ENCODE measurements at places on chromosomes 7 and 10. TPM values are rescaled to one million over a fixed set of nuclear protein-coding genes. Genes with fewer than 3 reads are reported as not detected.
A peak's percentile ranks its signal among the peaks of the same experiment; 100 is the strongest.

- DNase-seq, result no peak
- no peak overlapping the region for H3K27ac ChIP-seq
- H3K4me1 ChIP-seq, result peaks cover 14% of the 10 kb centered on the region
- no peak overlapping the region for H3K4me3 ChIP-seq
- no peaks in the 10 kb centered on the region for H3K27me3 ChIP-seq
These were observed 48.6 kb downstream of the MCU start for GRCh38 chr10:72740528-72740927.

GRCh38 chr10:37813763-37814162, 43.6 kb downstream of the ZNF248 start:
- H3K4me1 ChIP-seq, result no peaks in the 10 kb centered on the region
- no peak overlapping the region for H3K4me3 ChIP-seq
- no peaks in the 10 kb centered on the region for H3K27me3 ChIP-seq
- H3K27ac ChIP-seq, result no peak overlapping the region

DNA sequence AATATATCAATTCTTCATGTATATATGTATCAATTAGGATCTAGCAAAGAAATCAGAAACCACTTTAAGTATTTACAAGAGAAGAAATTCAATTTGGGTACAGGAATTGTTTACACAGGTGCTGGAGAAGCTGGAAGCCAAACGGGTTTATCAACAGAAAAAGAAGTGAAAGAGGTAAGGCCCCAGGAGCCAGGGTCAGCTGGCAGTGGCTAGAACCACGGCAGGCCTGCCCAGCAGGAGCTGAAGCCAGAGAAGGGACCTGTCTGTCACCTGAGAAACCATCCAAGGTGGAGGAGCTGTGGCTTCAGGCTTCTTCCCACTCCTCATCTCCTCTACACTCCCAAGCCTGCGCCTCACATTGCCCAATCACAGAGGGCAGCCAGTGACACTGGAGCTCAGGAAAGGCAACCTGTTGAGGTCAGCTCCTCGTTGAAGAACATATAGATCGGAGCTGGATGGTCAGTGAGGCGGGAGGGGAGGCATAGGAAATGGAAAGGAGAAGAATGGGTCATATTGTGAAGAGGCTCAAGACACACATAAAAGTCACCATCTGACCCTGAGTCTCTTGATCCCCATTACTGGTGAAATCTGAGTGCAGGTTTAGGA, 182.6 kb downstream of the REEP3 start:
- H3K4me3 ChIP-seq, result no peak overlapping the region
- no peaks in the 10 kb centered on the region for H3K36me3 ChIP-seq
- peaks cover 29% of the 10 kb centered on the region for H3K4me1 ChIP-seq
- H3K27ac ChIP-seq, result no peak overlapping the region
- DNase-seq, result no peak

Gene NACAD
- 0.50 TPM for total RNA-seq

- H3K4me1 ChIP-seq, result peaks cover 54% of the 10 kb centered on the region
- H3K4me3 ChIP-seq, result peak overlapping the region; percentile 99
- peaks cover 12% of the 10 kb centered on the region for H3K36me3 ChIP-seq
- peak overlapping the region; percentile 97 for H3K27ac ChIP-seq
These were observed 1.6 kb downstream of the NCOA4 start for GRCh38 chr10:46028584-46029460.

Gene TBX20
- total RNA-seq, result 0.12 TPM

Measured in activated naive CD8-positive, alpha-beta T cell treated with anti-CD3 and anti-CD28 coated beads for 36 hours (primary cell).